EH (cell line): ENCODE measurements at places on chromosomes 6 and 20.

- DNase-seq: no peak
Measured at GRCh38 chr6:20198775-20199174, 13.5 kb downstream of the MBOAT1 start.

DNA sequence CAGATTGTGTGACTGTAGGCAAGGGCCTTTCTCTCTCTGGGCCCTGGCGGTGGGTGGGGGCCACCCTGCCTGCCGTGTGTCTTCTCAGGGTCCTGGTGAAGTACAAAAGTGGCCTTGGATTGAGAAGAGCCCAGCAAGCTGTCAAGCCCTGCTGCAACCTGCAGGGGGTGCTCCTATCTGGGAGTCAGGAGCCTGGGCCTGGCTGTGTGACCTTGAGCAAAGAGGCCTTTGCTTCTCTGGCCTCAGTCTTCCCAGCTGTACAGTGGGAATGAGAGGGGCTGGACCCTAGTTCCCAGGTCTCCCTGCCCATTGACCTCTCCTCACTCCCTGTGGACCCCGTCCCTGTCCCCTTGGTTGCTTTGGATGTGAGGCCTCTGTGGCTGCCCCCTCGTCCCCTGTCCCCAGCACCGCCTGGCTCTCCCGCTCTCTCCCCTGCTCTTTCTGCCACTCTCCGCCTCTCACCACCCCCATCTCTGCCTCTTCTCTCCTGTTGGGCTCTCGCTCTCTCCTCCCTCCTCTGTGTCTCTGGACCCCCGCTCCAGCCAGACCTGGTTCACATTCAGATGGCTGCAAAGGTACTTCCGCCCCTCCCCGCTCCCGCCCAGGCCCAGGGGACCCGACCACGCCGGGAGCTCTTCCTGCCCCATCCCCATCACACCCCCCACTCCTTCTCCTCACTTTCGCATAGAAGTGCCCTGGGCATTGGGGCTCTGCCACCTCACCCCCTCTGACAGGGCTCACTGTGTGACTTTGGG is 46.7 kb downstream of the SRC start:
- DNase-seq: peak; percentile 29

- DNase-seq: no peak
Measured at GRCh38 chr6:162442687-162443086, 284.9 kb downstream of the PRKN start.

GRCh38 chr6:71294121-71294523 is 5.5 kb downstream of the OGFRL1 start:
- DNase-seq: peak; percentile 95

- DNase-seq: no peak
Measured at GRCh38 chr6:38901802-38902522, 146.6 kb upstream of the GLP1R start.

DNA sequence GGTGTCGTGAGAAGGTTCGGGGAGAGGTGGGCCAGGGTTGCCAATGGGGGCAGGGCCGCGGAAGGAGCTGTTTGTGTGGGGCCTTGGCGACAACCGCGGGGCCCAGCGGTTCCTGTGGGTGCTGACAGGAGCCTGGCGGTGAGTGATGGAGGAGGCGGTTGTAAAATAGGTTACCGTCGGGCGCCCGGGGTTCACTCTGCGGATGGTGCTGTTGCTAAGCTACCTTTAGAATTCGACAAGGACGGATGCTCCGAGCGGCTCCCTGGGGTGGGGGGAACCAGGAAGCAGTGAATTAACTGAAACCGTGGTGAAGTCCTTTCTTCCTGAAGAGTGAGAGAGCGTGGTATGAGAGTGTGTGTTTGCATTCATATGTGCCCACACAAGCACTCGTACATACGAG is 61.7 kb downstream of the CDH22 start:
- no peak for DNase-seq

DNA sequence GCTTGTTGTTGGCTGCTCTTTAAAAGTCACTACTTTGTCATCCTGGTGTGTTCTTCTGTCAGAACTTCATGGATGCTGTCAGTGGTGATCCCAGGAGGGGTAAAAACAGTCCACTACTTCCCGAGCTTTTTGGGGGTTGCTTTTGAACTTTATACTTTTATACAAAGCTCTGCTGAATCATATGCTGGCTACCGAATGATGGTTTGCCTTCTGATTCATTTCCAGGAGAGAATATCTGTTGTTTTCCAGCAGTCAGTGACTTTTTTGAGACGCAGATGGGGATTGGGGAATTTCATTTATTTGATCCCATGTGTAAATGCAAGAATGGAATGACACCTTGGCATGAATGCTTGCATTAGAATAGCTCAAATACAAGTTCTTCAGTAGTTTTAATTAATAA is 32.7 kb upstream of the COL10A1 start:
- peak; percentile 19 for DNase-seq

DNA sequence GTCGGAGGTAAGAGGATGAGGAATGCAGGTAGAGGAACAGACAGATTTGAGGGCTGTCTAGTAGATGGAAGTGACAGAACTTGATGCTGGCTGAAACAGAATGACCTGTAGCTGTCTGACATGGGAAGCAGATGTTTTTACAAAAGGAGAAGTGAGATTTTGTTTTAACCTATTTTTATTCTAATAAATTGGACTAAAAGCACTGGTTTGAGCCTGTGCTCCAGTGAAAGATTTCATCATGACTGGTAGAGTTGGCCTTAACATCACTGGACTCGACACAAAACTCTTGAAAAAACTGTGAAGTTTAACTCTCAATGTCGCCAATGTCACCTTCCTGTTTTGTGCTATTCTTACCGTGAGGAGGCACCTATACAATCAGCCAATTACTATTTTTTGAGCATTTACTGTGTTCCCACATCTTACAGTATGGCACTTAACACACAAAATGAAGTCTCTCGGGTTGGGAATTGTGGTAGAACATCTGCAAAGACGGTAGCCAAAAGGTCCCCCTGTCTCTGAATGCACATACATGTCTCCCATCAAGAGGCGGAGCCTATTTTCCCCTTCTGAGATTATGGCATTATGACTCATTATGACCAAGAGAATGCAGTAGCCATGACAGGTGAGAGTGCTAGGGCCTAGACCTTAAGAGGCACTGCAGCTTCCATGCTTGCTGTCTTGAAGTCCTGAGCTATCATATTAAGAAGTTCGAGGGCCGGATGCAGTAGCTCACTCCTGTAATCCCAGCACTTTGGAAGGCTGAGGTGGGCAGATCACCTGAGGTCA is 93.2 kb downstream of the FOXF2 start:
- no peak for DNase-seq

GRCh38 chr6:939526-940252 is 246.8 kb upstream of the EXOC2 start:
- no peak for DNase-seq

GRCh38 chr20:3483309-3483708 is 12.5 kb downstream of the ATRN start:
- DNase-seq: no peak

- DNase-seq: no peak
Measured at GRCh38 chr20:12057778-12058177, 140.1 kb downstream of the BTBD3 start.

DNA sequence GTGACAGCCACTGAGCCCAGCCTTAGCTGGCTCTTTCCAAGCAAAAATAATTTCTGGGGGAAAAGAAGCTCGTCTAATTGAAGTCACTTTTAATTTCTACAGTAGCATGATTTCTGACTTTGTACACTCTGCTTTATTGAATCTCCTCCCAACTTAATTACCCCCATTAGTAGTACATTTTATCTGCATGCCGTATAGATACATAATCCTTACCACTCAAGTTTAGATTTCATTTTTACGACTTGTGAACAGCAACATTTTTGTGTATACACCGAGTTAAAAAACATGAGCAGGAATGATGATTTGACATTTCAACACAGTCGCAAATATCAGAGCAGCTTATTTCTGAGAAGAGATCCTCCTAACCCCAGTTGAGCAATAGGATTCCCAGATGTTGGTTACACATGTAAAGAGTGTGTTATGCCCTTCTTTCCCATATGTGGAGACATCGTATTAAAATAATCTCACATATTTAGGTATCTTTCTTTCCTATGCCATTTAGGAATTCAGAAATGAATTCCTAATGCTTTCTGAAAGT is 127.3 kb upstream of the MTHFD1L start:
- DNase-seq: no peak

DNA sequence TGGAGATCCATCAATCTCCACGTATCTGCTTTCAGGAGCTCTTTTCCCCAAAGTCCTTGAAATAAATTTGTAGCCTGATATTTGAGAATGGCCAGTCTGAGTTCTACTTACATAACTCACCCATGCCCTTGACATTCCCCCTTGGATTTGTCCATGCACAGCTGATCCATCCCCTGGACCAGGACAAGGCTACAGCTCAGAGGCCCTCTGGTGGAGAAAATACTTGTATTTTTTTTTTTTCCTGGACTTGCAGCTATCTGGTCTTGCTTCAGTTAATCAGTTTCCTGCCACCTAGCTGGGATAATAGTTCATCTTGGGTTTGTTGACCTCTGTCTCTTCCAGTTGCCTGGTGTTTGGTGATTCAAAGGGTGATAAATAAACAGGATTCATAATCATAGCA is 467.6 kb downstream of the DHX35 start:
- no peak for DNase-seq

- DNase-seq: peak; percentile 76
Measured at GRCh38 chr6:29737707-29738630, 14.7 kb downstream of the HLA-F start.

DNA sequence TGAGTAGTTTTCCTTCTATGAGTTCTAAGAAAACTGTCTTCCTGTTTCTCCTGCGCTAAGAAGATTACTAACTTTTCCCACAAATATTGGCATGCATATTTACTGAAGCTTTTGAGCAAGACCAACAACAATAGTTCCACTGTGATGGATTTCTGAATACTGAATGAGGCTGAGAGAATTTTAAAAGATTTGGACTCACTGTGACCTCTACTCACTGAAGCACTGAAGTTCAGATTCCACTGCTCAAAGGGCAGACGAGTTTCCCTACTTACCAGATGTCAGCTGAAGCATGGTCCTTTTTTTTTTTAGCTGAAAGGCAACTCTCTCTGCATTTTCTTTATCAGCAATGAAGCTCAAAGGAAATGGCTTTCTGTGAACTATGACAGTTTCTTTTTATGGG is 718.5 kb downstream of the RFPL4B start:
- DNase-seq: peak; percentile 81

GRCh38 chr6:88882536-88882935 is 80.9 kb downstream of the RNGTT start:
- no peak for DNase-seq

- no peak for DNase-seq
Measured at GRCh38 chr6:104585646-104586045, 274.1 kb downstream of the HACE1 start.

- DNase-seq: no peak
Measured at GRCh38 chr6:82766476-82766875, 299.2 kb downstream of the UBE3D start.

DNA sequence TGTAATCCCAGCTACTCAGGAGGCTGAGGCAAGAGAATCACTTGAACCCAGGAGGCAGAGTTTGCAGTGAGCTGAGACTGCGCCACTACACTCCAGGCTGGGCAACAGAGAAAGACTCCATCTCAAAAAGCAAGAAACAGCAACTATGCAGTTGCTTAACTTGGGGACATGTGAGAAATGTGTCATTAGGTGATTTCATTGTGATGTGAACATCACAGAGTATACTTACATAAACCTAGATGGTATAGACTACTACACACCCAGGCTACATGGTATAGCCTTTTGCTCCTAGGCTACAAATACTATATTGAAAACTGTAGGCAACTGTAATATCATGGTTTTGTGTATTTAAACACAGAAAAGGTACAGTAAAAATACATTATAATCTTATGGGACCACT is 3.3 kb upstream of the COQ3 start:
- no peak for DNase-seq

GRCh38 chr6:151624481-151624880 is 130.7 kb downstream of the CCDC170 start:
- no peak for DNase-seq

DNA sequence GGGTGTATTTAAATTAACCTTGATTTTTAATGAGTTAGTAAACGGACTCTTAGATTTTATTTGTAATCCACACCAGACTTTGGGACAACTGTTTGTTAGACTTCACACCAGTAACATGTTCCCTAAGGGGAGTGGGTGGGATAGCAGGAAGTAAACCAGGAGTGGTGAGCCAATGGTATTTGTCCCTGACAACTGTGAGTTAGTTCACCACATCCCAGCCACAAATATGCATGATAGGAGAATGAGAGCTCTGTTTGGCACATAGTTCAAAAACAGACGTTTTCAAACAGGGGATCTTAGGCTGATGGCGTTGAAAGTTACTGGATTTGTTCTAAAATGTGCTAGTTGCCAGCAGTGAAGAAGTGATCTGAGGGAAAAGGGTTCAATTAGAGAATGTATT is 18.7 kb upstream of the COL10A1 start:
- DNase-seq: peak; percentile 83

DNA sequence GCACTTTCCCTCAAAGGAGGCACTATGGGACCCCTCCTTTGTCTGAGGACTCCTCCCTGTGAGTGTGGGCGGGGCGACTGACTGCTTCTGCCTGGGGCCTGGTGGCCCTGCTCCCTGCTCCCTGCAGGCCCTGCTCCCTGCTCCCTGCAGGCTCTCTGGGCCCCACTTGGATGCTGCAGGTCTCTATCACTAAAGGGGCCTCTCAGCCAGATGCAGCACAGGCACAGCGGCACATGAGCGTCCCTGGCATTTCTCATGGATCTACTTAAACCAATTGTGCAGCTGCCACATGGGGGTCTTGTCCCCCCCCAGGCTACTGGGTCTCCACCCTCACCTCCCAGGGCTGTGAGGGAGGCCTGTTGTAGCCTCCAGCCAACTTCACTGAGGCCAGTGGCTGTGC is 7.8 kb downstream of the EEF1A2 start:
- no peak for DNase-seq

GRCh38 chr6:134686071-134686470 is 263.8 kb downstream of the ALDH8A1 start:
- DNase-seq: peak; percentile 49

GRCh38 chr6:42417641-42418112 is 34.0 kb downstream of the TRERF1 start:
- DNase-seq: peak; percentile 30

- DNase-seq: no peak
Measured at GRCh38 chr20:31390490-31390889, at the start of gene DEFB119. Gene DEFB119 (minus strand): TSS chr20:31390590. CDS start chr20:31390483, 107 bp downstream.

DNA sequence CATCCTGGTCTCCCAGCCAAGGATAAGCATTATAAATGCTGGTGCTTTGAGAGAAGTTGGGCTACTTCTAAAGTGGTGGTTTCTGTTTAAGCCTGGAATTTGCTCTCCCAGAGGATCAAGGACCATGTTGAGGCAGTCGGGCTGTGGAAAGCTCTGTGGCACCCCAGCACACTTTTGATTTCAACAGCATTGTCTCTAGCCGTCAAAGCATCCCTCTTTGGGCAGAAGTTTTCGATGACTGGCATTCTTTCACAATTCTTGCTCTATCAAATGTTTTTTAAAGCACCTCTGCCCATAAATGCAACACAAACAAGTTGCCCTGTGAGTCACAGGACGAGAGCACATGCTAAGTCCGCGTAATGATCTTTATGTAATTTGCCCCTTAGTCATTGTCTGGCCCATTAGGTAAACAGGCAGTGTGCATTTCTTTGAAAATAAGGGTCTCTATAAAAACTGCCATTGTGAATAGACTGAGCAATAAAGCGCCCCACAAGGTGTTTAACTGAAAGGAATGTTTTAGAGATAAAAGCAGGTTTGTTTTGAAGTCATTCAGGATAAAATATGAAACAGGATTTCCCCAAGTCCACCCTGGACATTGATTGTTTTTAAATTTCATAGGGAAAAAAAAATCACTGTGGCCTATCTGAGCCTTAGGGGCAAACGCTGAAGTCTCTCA is 44.7 kb upstream of the FOXQ1 start:
- DNase-seq: peak; percentile 34
